ENCODE measurements at places on chromosomes 4 and X. TPM values are rescaled to one million over a fixed set of nuclear protein-coding genes. Genes with fewer than 3 reads are reported as not detected.

Gene MAGEA1
- polyA plus RNA-seq, result not detected

DNA sequence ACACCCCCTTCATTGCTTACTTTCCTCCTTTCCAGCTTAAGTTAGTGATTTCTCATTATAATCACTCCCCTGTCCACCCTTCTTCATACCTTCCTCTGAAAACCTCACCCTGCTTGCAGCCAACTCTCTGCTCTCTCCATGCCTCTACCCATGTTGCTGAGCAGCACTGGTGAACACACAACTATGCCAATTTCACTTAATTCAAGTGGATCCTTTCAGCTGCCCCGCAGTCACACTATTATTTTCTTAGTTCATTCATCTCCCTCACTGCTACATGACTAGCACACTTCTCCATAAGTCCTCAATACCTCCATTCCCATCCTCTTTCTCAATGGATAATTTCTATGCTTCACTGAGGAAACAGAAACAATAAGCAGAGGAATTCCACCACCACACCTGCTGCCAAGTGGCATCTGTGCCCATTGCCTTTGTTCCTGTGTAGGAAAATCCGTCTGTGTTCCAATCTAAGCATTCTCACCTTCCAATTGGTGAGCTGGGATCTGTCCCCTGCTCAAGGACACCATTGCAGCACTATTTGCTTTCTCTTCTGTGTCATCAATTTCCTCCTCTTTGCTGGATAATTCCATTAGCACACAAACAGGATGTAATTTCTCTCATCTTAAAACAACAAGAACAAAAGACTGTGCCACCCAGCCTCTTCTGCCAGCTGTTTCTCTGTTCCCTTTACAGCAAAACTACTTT is 25.2 kb upstream of the PRSS48 start:
- no peak for DNase-seq

GRCh38 chr4:158443731-158444130 is 78.0 kb upstream of the RXFP1 start:
- DNase-seq, result no peak

Gene ERCC6L
- 4.3 TPM for polyA plus RNA-seq

DNA sequence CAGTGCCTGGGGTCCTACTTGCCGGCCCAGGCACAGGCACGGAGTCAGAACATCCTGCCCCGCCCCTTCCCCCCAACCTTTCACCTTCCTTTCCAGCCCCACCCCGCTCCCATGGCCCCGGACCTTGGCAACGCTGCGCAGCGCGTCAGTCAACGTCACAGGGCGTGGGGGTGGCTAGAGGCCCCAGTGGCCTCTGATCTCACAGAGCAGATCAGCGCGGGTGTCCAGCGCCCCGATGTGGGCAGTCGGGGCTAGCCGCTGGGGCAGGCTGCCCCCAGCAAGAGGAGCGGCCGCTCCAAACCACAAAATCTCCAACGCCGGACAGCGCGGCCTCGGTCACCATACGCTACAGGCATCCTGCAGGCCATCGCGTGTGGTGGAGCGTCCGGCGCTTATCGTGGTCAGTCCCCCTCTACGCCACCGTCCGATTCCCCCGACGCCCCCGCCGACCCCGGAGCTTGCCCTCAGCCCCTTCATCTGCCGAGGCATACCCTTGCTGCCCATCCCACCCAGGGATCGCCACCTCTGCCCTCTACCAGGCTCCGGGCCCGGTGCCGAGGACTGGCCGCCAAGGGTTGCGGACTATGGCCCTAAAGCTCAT is 69.6 kb upstream of the APOOL start:
- no peak for DNase-seq

DNA sequence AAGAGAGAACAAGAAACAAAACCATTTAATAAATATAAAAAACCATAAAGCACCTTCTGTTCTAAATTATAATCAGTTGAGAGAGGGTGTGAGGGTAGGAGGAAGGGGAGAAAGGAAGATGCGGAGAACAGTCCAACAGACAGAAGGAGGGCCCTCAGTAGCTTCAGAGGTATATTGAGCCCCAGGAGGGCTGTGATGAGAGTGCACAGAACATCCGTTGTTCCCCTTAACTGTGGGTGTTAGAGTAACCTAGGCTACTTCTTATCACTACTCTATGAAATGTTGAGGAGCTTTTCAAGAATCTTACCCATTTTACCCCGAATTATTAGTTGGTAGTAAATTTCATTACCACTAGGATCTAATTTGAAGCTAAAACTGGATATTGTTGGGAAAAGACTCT is 13.8 kb downstream of the GPC3 start:
- no peak for DNase-seq

Gene MYOZ2
- 0.48 TPM for polyA plus RNA-seq

Gene RIPPLY1
- polyA plus RNA-seq, result 4.0 TPM

- no peak for DNase-seq
These were observed 59.1 kb downstream of the EDNRA start for GRCh38 chr4:147539959-147540358.

Measured in renal pelvis (tissue), 12 donors.